A172 (cell line): ENCODE measurements at places on chromosomes 7 and 10. TPM values are rescaled to one million over a fixed set of nuclear protein-coding genes. Genes with fewer than 3 reads are reported as not detected.

PLXDC2 gene
- total RNA-seq, result 7.0 and 21.8 TPM in 2 replicates

UCN3 gene
- total RNA-seq, result not detected in 2 replicates

ANKRD30A gene
- not detected in 2 replicates for total RNA-seq

EGFR gene
- total RNA-seq, result 75.4 and 79.3 TPM in 2 replicates

WAC gene
- 65.1 and 66.9 TPM in 2 replicates for total RNA-seq

THSD7A gene
- total RNA-seq, result 0.21 and 0.89 TPM in 2 replicates

STEAP2 gene
- total RNA-seq, result 2.5 and 18.5 TPM in 2 replicates

TNKS2 gene
- 31.3 and 32.1 TPM in 2 replicates for total RNA-seq

THAP5 gene
- 45.6 and 50.8 TPM in 2 replicates for total RNA-seq

DRGX gene
- total RNA-seq, result not detected in 2 replicates

TMEM270 gene
- 0.52 and 1.7 TPM in 2 replicates for total RNA-seq

COMMD3 gene
- 90.5 and 122 TPM in 2 replicates for total RNA-seq

HOXA9 gene
- total RNA-seq, result 74.8 and 88.6 TPM in 2 replicates

TAF3 gene
- 3.3 and 3.6 TPM in 2 replicates for total RNA-seq

GBX1 gene
- total RNA-seq, result 0.41 TPM in 1 of 2 replicates, not detected in the other

CPN1 gene
- not detected in 2 replicates for total RNA-seq

KLLN gene
- total RNA-seq, result 0.41 and 0.43 TPM in 2 replicates

FEZF1 gene
- not detected in 2 replicates for total RNA-seq

SAMD9 gene
- total RNA-seq, result 24.1 TPM in 2 replicates

BEND7 gene
- total RNA-seq, result 22.0 and 44.2 TPM in 2 replicates

CYP26A1 gene
- total RNA-seq, result 0.65 TPM in 1 of 2 replicates, not detected in the other

PODXL gene
- total RNA-seq, result 446 and 531 TPM in 2 replicates

CASTOR2 gene
- 10.5 and 12.6 TPM in 2 replicates for total RNA-seq

MKX gene
- 185 and 203 TPM in 2 replicates for total RNA-seq
